ENCODE measurements at places on chromosomes 3 and 15.
A peak's percentile ranks its signal among the peaks of the same experiment; 100 is the strongest.

DNA sequence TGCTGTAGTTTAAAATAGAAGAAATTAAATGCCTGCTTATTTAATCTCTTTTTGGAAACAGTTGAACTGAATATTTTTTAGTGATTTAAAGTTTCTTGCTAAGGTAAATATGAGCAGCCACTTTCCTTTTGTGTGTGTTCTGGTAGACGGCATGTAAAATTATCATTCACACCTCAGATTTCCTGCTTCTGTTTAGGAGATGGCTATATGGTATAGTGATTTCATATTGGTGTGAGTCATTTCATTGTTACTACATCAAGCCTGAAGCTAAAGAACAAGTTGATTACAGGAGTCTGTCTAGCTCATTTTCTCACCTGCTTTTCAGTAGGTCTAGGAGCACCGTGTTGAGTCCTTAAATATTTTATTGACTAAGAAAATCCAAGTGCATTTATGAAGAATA is 2.2 kb downstream of the LRCH3 start:
- no peak for DNase-seq

DNA sequence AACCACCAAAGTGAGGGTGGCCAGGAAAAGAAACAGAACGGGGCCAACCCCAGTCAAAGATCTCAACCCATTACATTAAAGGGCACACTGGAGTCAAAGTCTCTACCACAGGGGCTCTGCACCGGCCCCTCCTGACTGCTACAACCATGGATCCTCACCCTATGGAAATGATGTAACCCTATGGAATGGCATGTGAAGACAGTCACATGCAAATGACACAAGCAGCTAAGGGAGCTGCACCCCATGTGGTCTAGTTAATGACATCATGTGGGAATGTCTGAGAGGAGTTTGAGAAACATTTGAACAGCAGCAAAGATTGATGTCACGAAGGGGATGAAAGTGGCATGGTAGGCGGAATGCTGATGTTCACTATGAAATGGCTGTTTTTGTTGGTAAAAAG is 298.2 kb upstream of the SLCO3A1 start:
- DNase-seq, result no peak

GRCh38 chr15:74869726-74870407 is 3.3 kb downstream of the SCAMP2 start:
- DNase-seq, result peak; percentile 22

GRCh38 chr3:151367448-151367847 is 17.1 kb downstream of the P2RY12 start:
- DNase-seq, result no peak

DNA sequence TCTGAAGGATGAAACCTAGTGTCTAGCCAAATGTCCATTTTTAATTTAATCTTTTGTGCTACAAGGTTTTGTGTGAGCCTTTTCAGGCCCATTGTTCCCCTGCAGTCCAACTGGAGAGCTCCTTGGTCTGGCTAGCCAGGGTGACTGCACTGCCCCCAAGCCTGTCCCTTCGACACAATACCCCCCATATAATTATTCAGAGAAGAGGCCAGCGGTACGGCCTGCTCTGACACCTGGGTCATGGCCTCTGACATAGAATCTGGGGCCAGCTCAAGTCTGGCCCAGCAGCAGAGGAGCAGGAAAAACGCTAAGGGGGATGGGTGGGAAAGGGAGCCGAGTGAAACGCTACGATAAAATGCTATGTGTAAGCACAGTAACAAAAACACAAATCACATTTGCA is 64.2 kb upstream of the PYGO1 start:
- no peak for DNase-seq

GRCh38 chr3:59572106-59572505 is 522.3 kb upstream of the CFAP20DC start:
- no peak for DNase-seq

GRCh38 chr3:181930105-181930504 is 218.4 kb downstream of the SOX2 start:
- no peak for DNase-seq

GRCh38 chr3:72279068-72279604 is 494.2 kb upstream of the PROK2 start:
- DNase-seq, result no peak

GRCh38 chr3:127209155-127209839 is 16.4 kb downstream of the PRR23E start:
- DNase-seq, result no peak

DNA sequence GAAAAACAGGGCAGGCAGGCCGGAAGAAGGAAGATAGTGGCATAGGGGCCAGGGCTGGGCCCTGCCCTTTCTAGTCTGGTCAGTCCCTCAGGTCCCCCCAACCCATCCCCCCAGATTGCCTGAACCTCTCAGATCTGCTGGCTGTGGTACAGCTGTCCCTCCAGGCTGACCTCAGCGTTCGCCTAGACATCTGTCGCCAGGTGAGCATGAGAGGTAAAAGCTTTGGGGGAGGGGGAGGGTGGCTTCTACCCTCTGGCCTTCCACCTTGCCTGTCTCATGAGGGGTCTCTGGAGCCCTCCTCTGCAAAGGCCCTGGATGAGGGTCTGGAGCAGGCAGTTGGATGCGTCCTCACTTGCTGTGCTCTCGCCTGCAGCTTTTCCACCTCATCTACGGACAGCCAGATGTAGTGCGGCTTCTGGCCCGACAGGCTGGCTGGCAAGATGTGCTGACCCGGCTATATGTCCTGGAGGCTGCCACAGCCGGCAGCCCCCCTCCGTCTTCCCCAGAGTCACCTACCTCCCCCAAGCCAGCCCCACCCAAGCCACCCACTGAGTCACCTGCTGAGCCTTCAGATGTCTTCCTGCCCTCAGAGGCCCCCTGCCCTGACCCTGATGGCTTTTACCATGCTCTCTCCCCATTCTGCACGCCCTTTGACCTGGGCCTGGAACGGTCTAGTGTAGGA is 20.2 kb downstream of the NBEAL2 start:
- no peak for DNase-seq

DNA sequence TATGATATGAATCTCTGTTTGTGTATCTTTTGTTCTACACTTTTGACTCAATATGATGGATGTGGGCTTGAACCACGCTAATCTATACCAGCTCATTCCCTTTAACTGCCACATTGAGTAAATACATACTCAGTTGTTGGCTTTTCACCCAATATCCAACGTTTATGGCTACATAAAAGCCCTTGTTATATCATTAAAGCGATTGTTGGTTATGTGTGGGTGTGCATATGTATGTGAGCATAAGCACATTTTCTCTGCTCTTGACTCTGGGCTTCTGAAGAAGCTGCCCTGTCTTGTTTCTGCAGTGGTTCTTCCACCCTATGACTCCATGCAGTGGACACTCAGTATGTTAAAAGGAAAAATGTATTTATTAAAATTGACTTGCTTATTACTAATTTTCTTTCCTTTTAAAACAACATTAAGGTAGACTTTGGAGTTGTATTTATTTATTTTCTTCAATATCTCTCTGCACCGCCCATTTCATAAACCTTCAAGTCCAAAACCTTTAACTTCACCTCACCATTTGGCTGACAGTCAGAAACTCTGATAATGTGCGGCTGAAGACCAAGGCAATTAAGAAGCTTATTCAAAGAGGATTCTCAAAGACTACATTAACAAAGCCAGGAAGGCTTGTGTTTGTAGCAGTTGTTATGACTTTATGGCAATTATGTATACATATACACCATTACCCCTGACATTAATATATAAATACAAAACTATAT is 156.1 kb downstream of the THRB start:
- DNase-seq, result no peak

DNA sequence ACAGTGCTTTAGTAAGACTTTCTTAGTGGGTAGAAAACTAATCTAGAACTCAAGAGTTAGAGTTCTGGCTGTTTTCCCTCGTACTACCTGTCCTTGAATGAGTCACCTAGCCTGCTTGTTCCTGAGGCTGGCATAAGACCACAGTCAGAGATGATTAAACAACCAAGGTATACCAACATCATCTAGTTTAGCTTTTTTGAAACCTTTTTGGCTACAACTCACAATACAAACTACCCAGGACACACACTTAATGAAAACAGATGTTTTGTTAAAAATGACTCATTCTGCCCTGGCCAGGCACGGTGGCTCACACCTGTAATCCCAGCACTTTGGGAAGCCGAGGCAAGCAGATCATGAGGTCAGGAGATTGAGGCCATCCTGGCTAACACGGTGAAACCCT is 4.6 kb downstream of the MCCC1 start:
- no peak for DNase-seq

DNA sequence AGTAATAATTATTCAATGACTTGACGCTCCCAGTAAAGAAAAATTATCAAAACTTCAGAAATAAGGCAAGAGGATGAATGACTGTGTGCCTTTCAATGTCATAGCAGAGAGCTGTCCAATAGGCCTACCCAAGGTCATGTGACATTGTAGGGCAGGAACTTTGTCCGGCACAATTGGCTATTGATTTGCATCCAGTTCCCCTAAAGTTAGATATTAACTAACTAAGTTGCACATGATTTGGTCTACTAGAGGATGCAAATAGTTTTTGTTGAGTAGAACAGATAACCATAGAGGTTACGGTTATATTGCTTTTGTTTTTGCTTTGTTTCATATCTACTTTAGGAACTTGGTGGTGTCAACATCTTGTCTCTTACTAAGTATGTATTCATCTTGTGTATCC is 127.9 kb upstream of the PFN2 start:
- DNase-seq, result no peak
